NCI-H1105 treated with DMSO at 0.1 percent for 48 hours (cell line): ENCODE measurements at places on chromosomes 11 and 22.

DNA sequence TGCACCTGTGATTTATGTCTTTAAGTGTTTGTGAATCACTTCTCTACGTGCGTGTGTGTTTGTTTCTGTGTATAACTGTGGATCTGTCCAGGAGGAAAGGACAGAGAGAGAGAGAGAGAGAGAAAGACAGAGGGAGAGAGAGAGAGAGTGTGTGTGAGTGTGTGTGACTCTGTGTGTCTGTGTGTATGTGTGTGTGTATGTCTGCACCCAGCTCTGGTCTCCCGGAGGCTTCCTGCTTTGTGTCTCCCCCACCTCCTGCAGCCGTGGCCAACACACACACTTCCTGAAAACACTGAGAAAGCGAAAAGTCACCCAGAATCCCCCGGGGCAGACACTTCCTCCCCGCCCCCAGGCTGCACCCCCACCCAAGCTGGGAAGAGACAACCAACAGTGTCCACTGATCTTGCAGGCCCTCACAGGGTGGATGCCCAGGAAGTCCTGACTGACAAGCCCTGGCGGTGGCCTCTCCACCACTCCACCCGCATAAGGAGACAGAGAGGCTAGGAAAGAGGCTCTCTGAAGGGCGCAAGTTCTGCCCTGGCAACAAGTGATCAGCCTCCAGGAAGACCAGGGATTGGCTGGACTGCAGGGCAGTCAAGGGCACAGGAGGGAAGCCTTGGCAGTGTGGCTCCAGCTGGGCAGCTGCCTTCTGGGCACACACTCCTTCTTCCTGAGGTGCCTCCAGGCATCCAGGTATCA lies 30.0 kb downstream of the ARAP1 start:
- DNase-seq, result peak; percentile 85

- DNase-seq, result no peak
Observed at GRCh38 chr11:3127706-3128355, 37.3 kb downstream of the OSBPL5 start.

DNA sequence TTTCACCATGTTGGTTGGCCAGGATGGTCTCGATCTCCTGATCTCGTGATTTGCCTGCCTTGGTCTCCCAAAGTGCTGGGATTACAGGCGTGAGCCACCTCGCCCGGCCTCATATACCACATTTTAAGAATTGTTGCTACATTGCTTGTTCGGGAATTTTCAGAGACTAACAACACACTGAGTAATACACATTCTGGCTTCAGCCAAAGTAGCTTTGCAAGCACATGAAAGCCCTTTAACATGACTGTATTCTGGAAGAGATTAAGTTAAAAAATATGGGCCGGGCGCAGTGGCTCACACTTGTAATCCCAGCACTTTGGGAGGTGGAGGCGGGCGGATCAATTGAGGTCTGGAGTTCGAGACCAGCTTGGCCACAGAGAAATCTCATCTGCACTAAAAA lies 15.0 kb downstream of the CRTAM start:
- DNase-seq, result no peak

DNA sequence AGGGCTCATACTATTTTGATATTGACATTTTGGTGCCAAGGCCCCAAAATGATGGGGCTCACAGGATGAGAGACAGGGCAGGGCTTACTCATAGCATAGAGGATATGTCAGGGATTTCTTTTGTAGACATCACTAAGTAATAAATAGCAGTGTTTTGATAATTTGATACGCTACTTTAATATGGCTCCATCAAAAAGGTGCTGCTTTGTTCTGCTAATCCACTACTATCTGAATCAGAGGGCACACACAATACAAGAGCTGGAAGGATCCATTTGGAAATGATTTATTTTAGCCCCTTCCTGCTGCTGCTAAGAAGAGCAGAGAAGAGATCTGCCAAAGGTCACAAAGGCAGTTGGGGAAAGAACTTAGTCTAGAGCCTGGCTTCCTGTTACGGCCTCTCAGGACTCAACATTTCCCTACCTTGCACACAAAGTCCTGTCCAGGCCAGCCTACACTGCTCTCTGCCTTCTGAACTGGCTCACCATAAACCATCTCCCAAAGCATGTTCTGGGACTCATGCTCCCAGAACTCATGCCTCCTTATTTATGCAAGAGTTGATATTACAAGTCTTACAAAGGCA lies 261.3 kb upstream of the ARHGAP20 start:
- no peak for DNase-seq

DNA sequence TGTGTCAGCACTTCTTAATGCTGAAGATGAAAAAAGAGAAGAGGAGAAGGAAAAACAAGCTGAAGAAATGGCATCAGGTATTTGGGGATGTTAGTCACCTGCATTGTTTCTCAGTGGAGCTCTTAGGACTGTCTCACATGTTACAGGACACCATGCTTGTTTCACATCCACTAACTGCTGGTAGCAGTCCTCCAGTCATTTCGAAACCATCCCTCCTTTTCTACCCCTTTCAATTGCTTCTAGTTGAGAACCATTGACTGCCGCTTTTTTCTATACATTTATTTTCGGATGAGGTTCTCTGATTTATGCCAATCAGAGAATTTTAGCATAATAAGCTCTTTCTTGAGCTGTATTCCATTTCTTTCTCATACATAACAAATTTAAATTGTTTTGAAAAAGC lies 21.5 kb downstream of the BIRC2 start:
- DNase-seq, result no peak

GRCh38 chr22:23827351-23827995 lies 11.3 kb downstream of the DERL3 start:
- DNase-seq, result no peak

DNA sequence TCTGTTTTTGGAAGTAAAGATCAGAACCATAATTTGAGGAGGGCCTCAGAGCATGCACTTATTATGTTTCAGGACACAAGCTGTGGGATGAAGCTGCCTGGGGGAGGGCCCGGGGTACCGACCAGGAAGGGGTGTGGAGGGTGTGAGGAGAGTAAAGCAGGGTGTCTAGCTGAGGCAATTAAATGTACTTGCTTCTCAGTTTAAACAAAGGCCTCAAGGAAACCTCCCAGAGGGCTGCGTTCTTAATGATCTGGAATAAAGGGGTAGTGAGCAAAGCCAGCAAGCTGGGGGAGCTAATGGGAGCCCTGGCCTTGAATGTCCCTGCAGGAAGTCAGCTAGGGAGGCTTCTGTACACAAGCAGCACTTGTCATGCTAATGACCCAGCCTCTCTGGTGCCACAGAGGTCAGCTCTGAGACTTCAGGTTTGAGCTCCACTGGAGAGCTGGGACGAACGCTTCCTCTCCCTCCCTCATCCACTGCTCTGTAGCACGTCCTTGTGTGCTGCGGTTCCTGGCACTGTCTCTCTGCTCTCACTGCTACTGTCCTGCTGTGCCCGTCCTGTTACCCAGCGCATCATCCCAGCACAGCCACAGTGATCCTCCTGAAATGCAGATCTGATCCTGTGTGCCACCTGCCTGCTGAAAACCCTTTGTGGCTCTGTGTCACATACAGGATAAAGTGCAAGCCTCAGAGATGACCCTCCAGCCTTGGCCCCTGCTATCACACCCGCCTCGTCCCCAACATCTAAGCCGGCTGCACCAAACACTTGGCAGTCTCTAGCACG lies 159.7 kb downstream of the DBX1 start:
- peak; percentile 44 for DNase-seq

- no peak for DNase-seq
Observed at GRCh38 chr22:29301716-29302401, 4.6 kb upstream of the GAS2L1 start.

DNA sequence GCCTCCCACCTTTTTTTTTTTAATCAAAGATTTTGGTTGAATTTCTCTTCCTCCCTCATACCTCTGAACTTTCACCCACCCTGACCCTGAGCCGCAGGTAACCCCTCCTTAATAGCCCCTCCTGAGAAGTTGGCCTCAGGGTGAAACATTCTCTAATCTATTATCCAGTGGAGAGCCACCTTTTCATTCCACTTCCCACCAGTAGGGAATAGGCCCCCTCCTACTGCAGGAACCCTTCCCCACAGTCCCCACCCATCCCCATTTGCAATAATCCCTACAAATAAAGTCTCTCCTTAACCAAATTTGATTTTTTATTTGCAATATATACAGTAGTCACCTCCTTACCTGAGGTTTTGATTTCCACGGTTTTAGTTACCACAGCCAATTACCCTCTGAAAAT lies 2.1 kb upstream of the SLC35F2 start:
- no peak for DNase-seq

DNA sequence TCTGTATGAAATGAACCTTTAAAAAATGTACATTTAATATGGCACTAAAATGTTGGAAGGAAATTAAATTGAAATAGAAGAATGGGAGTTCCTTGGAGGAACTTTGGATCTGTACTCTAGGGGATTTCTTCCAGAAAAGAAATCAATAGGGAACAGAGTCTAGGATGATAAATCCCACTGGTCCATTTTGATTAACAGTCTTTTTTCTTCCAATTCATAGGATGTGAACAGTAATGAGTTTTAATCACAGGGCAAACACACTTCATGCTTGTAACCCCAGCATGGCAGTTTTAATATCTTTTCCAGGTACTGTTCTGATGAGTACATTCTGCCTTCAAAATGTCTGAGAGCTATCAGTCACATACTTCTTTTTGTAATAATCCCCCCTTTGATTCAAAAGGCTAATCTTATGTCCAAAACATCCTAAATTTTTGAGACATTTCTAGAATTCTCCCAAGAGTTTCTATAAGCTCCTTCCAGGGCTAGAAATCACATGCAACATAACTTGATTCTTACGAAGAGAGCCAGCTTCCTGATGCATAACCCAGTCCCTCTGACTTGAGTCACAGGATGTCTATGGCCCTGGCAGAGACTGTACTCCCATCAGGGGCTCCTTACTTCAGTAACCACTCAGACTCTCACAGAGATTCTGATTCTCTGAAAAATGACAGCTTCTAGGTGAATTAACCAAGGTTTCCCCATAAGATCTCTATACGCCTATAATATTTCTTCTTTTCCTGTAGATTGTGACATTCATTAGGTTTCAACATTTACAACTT lies 112.9 kb downstream of the SLC36A4 start:
- DNase-seq, result no peak
